ENCODE measurements at places on chromosomes 5 and 9. TPM values are rescaled to one million over a fixed set of nuclear protein-coding genes. Genes with fewer than 3 reads are reported as not detected.

DNA sequence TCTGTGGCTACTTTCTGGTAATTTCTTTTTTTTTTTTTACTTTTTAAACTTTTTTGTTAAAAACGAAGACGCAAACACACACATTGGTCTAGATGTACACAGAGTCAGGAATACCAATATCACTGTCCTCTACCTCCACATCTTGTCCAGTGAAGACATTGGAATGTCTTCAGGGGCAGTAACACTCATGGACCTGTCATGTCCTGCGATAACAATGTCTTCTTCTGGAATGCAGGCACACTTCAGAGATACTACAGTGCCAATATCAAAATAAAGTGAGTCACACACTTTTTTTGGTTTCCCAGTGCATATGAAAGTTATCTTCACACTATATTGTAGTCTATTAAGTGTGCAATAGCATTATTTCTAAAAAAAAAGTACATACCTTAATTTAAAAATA lies 175.9 kb downstream of the ARRDC3 start:
- no peaks in the 10 kb centered on the region for H3K36me3 ChIP-seq
- H3K27ac ChIP-seq, result no peak overlapping the region
- no peaks in the 10 kb centered on the region for H3K27me3 ChIP-seq
- DNase-seq, result no peak

GRCh38 chr9:76667521-76667957 lies 96.7 kb upstream of the PCA3 start:
- no peak overlapping the region for H3K27ac ChIP-seq
- peaks cover 4% of the 10 kb centered on the region for H3K27me3 ChIP-seq
- H3K36me3 ChIP-seq, result no peaks in the 10 kb centered on the region
- H3K4me1 ChIP-seq, result peaks cover 6% of the 10 kb centered on the region
- no peak for DNase-seq

DNA sequence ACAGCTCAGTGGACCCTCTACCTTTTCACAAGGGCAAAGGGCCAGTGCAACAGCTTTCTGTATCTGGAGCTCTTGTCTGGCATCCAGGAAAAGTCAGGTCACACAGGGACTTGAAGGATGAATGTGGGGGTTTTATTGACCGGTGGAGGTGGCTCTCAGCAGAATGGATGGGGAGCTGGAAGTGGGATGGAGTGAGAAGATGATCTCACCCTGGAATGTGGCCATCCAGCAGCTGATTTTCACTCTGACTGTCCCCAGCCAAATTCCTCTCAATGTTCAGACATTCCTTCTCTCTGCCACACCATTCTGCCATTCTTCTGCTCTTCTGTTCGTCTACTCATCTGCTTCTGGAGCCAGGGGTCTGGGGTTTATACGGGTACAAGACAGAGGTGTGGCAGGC lies 1119.9 kb downstream of the TAF11L14 start:
- no peak overlapping the region for H3K27ac ChIP-seq
- no peaks in the 10 kb centered on the region for H3K36me3 ChIP-seq
- H3K4me3 ChIP-seq, result no peak overlapping the region

DNA sequence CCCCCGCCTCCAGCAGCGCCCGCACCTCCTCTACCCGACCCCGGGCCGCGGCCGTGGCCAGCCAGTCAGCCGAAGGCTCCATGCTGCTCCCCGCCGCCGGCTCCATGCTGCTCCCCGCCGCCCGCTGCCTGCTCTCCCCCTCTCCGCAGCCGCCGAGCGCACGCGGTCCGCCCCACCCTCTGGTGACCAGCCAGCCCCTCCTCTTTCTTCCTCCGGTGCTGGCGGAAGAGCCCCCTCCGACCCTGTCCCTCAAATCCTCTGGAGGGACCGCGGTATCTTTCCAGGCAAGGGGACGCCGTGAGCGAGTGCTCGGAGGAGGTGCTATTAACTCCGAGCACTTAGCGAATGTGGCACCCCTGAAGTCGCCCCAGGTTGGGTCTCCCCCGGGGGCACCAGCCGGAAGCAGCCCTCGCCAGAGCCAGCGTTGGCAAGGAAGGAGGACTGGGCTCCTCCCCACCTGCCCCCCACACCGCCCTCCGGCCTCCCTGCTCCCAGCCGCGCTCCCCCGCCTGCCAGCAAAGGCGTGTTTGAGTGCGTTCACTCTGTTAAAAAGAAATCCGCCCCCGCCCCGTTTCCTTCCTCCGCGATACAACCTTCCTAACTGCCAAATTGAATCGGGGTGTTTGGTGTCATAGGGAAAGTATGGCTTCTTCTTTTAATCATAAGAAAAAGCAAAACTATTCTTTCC lies 19.3 kb downstream of the CDKN2A start:
- no peak overlapping the region for H3K27ac ChIP-seq
- no peaks in the 10 kb centered on the region for H3K36me3 ChIP-seq
- H3K27me3 ChIP-seq, result no peaks in the 10 kb centered on the region
- no peaks in the 10 kb centered on the region for H3K4me1 ChIP-seq
- no peak overlapping the region for H3K4me3 ChIP-seq
- no peak for DNase-seq

GRCh38 chr5:30693326-30693725 lies 500.2 kb upstream of the CDH6 start:
- DNase-seq, result no peak
- H3K4me3 ChIP-seq, result no peak overlapping the region
- H3K27ac ChIP-seq, result no peak overlapping the region
- H3K36me3 ChIP-seq, result no peaks in the 10 kb centered on the region
- H3K4me1 ChIP-seq, result no peaks in the 10 kb centered on the region

PSIP1 gene
- 78.5 TPM for total RNA-seq

IL33 gene
- total RNA-seq, result 3.3 TPM

DNA sequence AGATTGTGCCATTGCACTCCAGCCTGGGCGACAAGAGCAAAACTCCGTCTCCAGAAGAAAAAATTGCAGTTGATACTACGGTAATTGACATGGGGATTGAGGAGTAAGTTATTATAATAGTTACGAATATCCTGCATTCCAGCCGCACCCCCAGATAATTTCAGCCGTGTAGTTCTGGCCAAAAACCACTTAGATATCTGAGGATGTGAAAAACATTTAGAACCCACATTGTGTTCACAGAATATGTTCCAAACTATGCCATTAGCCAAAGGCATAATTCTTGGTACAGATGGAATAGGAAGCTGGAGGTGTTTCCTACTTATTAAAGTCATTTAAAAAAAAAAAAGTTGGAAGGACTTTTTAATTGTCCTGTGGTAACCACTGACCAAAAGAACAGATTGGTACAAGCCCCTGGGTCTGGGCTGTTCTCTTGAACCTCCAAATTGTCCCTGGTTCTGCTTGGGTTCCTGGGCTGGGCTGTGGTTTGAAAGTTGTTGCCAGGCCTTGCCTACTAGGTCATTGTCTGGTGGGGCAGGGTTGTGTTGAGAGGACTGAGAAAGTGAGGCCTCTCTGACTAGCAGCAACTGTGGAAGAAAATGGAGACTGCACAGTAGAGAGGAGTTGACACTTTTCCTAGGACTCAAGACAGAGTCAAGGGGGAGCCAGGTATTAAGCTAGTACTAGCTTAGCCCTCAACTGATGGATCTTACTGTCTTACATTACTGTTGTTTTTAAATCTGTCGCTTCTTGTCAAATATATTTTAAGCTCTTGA lies 198.8 kb downstream of the NR3C1 start:
- no peaks in the 10 kb centered on the region for H3K27me3 ChIP-seq
- no peaks in the 10 kb centered on the region for H3K4me1 ChIP-seq
- no peaks in the 10 kb centered on the region for H3K36me3 ChIP-seq
- H3K4me3 ChIP-seq, result no peak overlapping the region

DNA sequence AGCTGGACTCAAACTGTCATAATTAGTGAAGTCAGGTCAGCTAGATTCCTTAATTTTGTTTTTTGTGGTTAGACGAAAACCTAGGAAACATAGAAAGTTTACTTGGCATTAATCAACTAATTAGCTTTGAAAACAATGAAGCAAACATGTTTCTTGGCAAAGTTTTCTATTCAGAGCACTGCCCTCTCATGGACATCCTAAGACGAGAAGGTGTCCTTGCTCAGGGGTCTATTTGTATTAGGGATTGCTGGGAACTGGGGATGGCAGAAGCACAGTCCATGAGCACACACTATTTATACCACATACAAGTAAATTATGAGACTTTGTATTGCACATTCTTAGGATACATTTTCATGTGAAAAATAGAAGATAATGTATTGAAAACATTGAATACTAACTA lies 49.7 kb downstream of the POC5 start:
- no peaks in the 10 kb centered on the region for H3K27me3 ChIP-seq
- H3K4me1 ChIP-seq, result no peaks in the 10 kb centered on the region
- peak; percentile 15 for DNase-seq
- H3K27ac ChIP-seq, result no peak overlapping the region
- H3K36me3 ChIP-seq, result no peaks in the 10 kb centered on the region

GRCh38 chr9:9124616-9125015 lies 1325.0 kb upstream of the DMAC1 start:
- no peak overlapping the region for H3K4me3 ChIP-seq
- no peak for DNase-seq
- H3K36me3 ChIP-seq, result no peaks in the 10 kb centered on the region
- H3K4me1 ChIP-seq, result no peaks in the 10 kb centered on the region
- no peaks in the 10 kb centered on the region for H3K27me3 ChIP-seq
- H3K27ac ChIP-seq, result no peak overlapping the region

GRCh38 chr9:842635-843426 lies 1.3 kb downstream of the DMRT1 start:
- H3K27ac ChIP-seq, result no peak overlapping the region
- no peak for DNase-seq
- peaks cover 68% of the 10 kb centered on the region for H3K27me3 ChIP-seq

SFXN1 gene
- total RNA-seq, result 98.0 TPM

DNA sequence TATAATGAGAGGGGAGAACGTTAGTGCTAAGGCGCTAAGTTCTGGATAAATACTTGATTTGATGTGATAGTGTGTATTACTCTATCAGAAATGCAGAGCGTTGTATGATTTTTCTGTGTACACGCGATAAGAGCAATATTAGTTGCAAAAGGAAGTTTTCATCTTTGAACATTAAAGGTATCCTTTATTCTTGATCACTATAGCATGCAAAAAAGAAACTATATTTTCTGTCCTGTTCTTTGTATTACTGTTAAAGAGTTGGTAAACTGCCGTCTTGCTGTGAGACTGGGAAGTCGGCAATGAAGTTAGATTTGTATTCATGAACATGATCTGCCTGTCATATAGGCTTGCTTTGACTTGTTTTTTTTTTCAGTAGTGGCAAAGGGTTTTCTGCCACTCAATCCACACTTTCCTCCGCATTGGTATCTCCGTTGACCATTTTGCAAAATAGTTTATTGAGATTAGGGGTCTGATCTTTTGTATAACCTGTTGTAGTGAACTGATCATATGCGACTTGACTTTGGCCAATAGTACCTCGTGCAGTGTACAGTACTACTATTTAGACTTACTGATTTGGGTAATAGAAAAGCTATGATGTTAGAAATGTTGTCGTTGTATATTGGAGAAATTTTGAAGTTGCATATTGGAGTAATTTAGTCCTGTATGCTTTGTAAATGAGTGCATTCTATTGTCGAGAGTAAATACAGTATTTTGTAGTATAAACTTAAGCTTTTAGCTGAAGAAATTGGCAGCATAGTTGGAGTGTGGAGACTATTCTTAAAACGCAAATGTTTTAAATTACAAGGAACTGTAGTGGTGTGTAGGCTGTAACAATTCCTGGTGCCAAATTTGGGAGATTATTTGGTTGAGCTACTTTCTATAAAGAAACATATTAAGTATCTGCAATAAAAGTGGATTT lies 1.7 kb downstream of the DENND4C start:
- peaks cover 6% of the 10 kb centered on the region for H3K4me1 ChIP-seq
- no peaks in the 10 kb centered on the region for H3K36me3 ChIP-seq
- peak overlapping the region; percentile 71 for H3K4me3 ChIP-seq
- H3K27me3 ChIP-seq, result no peaks in the 10 kb centered on the region
- no peak overlapping the region for H3K27ac ChIP-seq

- H3K27ac ChIP-seq, result no peak overlapping the region
- peaks cover 36% of the 10 kb centered on the region for H3K36me3 ChIP-seq
- no peaks in the 10 kb centered on the region for H3K27me3 ChIP-seq
- DNase-seq, result no peak
Observed at GRCh38 chr9:86021166-86021565, 78.2 kb downstream of the GOLM1 start.

LCN15 gene
- not detected for total RNA-seq

GRCh38 chr5:140480310-140481014 lies 67.0 kb upstream of the EIF4EBP3 start:
- H3K4me3 ChIP-seq, result no peak overlapping the region
- DNase-seq, result peak; percentile 8
- H3K4me1 ChIP-seq, result peaks cover 21% of the 10 kb centered on the region
- H3K36me3 ChIP-seq, result peaks cover 25% of the 10 kb centered on the region
- no peak overlapping the region for H3K27ac ChIP-seq

DNA sequence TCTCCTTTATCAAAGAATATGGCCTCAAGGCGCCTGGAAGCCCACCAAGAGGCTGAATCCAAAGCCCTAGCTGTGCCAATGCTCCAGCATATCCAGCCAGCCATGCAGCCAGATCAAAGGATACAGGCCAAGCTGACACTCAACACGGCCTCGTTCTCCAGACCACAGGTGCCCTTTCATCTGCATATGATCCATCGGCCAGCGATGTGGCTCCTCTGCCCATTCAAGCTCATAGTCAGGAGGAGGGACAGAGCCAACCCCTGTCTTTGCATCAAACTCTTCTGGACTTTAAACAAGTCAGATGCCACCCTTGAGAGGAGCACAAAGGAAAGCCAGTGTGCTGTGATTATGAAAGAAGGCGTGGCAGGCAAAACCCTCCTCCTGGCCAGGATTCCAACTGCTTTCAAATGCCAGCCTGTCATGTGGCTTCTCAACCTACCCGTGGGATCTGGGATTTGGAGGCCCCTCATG lies 42.5 kb downstream of the ADAM19 start:
- no peak for DNase-seq
- H3K27me3 ChIP-seq, result no peaks in the 10 kb centered on the region

GRCh38 chr5:133113331-133114061 lies 61.7 kb downstream of the HSPA4 start:
- no peak for DNase-seq
- no peaks in the 10 kb centered on the region for H3K36me3 ChIP-seq
- no peak overlapping the region for H3K4me3 ChIP-seq
- H3K4me1 ChIP-seq, result no peaks in the 10 kb centered on the region

All from A673 (cell line).